ENCODE measurements at places on chromosomes 11 and 22. TPM values are rescaled to one million over a fixed set of nuclear protein-coding genes. Genes with fewer than 3 reads are reported as not detected.

PKNOX2 gene
- 14.6 TPM for total RNA-seq

FXYD6 gene
- total RNA-seq, result 0.34 TPM

SLC25A45 gene
- 1.4 TPM for total RNA-seq

CCDC73 gene
- not detected for total RNA-seq

MFRP gene
- total RNA-seq, result not detected

GGT5 gene
- total RNA-seq, result 28.0 TPM

MMP8 gene
- total RNA-seq, result not detected

SCUBE2 gene
- 0.11 TPM for total RNA-seq

KRTAP5-1 gene
- not detected for total RNA-seq

OR52I1 gene
- total RNA-seq, result not detected

TMEM86A gene
- total RNA-seq, result 2.1 TPM

TRPC6 gene
- not detected for total RNA-seq

CDC42BPG gene
- total RNA-seq, result 0.11 TPM

CDC42EP2 gene
- total RNA-seq, result 10.2 TPM

OR51S1 gene
- total RNA-seq, result not detected
